M059J (cell line): ENCODE measurements at places on chromosomes 16 and 17. TPM values are rescaled to one million over a fixed set of nuclear protein-coding genes. Genes with fewer than 3 reads are reported as not detected.

Gene NPTX1
- total RNA-seq = 0.79 and 2.0 TPM in 2 replicates

- no peak for DNase-seq
Observed at GRCh38 chr16:89179148-89179484, 7.6 kb downstream of the CDH15 start.

DNA sequence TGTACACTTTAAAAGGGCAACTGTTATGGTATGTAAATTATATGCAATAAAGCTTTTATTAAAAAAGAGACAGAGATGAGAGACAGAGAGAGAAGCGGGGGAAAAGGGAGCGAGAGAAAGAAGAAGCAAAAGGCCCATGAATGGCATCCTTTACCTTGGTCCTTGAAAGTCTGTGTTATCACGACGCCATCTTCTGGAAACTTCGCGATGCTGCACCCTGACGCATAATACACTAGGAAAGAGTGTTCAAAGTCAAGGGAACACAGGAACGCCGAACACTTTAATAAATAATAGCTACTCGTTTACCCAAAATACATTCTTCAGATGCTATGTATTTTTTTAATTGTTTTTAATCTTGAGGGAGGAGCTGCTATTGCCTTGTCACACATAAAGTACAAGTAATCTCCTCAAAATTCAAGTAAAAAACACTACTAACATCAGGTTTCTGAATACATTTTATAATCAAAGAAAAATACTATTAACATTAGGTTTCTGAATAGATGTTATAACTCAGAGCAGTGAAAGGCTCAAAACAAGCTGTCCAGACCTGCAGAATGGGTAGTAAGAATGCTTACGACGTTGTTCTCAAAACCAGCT is 23.0 kb upstream of the SLC38A8 start:
- peak; percentile 51 for DNase-seq

DNA sequence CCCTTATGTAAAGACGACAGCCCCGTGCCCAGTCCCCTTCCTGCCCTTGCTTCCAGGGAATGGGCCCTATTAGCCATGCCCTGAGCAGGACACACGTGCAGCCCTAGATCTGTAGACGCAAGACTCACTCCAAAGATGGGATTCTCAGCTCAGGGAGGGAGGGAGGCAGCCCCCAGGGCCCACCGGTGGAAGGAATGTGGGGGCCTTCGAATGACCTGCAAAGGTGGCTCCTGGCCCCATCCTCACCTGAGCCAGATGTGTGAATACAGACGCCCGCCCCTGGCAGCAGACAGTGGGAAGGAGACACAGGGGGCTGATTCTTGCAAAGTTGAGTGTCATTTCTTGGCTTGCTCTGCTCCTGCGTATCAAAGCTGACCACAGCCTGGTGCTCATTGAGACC is 47.8 kb downstream of the LITAF start:
- DNase-seq = no peak

DNA sequence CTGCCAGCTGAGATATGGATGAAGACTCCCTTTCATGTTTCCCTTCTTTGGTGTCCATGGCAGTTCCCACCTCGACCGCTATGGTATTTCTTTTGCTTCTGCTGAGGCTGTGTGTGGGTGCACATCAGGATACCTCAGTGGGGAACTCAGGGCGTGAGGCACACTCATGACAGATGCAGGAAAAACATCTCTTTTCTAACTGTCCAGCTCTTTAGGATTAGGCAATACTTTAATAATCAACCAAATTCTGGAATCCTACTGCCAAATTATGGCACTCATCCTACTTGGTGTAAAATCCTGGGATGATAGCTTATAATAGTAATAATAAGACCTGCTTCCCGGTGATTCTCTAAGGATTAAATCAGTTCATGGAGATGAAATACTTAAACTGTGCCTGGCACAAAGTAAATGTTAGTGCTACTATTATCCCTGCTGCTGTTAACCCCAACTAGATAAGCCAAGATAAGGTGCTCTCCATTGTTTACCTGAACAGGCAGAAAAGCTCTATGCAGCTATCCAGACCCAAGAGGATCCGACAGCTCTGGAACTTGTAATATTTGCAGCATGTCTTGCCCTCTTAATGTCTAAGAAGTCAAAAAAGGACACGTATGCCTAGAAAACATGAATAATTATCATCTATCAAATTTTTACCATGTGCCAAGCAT is 543.3 kb downstream of the WWOX start:
- DNase-seq = no peak

- DNase-seq = no peak
Observed at GRCh38 chr16:87033541-87034300, 283.5 kb downstream of the C16orf95 start.

Gene DHRS13
- total RNA-seq = 7.1 and 9.0 TPM in 2 replicates

DNA sequence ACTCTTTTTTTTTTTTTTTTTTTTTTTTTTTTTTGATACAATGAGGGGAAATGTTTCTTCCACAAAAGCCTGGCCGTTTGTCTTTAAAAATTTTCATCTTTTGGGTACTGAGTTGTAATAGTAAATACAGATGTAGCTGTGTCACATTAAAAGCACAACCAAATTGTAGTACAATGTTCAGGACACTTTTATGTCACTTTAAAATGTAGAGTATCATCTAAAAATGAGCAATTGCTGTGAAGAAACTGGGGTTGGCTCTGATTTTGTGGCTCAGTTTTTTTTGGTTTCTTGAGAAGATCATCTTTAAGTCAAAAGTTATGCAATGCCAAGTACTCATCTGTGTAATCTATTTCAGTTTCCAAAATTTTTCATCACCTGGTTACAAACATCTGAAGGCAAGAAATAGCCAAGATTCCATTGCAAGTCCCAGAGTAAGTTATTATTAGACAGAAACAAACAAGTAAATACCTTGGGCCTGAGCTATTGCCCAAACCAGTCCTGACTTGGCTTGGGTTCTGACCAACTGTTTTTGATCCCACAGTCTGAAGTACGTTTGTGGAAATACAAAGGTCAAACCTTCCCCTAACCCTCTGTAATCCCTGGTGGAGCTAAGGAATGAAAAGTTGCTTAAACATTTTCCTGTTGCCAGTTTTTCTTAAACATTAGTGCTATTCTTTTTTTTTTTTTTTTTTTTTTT is 717.2 kb downstream of the WWOX start:
- DNase-seq = no peak

GRCh38 chr16:79993629-79994209 is 393.2 kb upstream of the MAF start:
- no peak for DNase-seq

DNA sequence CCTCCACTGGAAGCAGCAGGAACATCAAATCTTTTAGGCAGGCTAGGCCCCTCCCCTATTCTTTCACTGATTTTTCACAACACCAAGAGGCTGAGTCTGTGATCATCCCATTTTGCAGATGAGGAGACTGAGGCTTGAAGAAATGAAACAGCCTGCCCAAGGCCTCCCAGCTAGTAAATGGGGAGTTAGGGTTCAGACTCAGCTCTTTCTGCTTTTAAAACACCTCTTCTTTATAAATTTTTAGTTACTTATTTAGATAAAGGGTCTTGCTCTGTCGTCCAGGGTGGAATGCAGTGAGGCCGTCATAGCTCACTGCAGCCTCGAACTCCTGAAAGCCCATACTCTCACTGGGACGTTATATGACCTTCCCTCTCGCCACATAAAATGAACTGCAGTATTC is 82.2 kb downstream of the BMERB1 start:
- no peak for DNase-seq

DNA sequence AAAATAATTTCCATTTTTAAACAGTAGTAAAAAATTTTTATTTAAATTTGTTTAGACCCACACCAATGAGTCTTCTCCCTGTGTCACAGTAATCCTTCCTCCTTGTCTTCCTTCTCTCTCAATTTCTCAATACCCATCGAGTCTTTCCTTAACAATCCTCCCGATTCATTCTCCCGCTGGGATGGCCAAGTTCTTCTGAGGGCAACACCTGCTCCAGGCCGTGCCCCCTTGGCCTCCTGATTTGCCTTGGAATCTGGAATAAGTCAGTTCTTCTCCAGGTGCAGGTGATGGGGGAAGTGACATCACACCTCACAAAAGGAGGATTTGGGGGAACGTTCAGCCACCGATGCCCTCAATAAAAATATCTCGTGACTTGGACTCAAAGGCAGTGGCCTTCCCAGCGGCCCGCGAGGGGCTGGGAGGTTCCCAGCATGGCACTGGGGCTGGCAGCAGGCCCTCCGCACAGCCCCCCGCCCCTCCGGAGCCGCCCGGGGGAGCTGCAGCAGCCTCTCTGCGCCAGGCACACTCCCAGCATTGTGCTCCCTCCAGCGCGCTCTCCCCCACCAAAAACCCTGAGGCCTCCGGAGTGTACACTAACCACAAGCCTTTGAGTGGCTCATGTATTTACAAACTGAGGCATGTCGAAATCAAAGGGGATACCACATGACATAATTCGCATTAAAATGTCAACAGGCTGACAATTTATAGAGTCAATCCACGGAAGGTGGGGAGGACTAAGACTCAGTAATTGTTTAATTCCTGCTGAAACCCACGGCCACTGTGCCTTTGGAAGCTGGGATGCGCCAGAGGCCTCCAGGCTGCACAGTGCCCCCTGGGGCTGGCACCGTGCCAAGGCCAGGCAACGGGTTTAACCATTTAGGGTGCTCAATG is 120.5 kb downstream of the ZFHX3 start:
- DNase-seq = peak; percentile 97
